ENCODE measurements at places on chromosomes 6 and 20. TPM values are rescaled to one million over a fixed set of nuclear protein-coding genes. Genes with fewer than 3 reads are reported as not detected.

The GPANK1 gene
- total RNA-seq = 42.9 TPM

The DLL1 gene
- 0.58 TPM for total RNA-seq

The PI3 gene
- total RNA-seq = not detected

The MAFB gene
- total RNA-seq = not detected

The FILIP1 gene
- total RNA-seq = not detected

The FAM209B gene
- total RNA-seq = 0.89 TPM

The SPATS1 gene
- not detected for total RNA-seq

The UNC5CL gene
- total RNA-seq = 1.6 TPM

The C6orf163 gene
- 2.3 TPM for total RNA-seq

The NINL gene
- 2.3 TPM for total RNA-seq

The POU3F2 gene
- total RNA-seq = not detected

The ACTR5 gene
- total RNA-seq = 8.1 TPM

The EFCAB8 gene
- 0.94 TPM for total RNA-seq

Data from activated CD4-positive, alpha-beta T cell treated with anti-CD3 and anti-CD28 coated beads, Interleukin-2, amount 10 ng/mL, durations not matched to agents 7 days and 5 days (primary cell).